SK-N-SH (cell line): ENCODE measurements at places on chromosomes 6 and 20.

DNA sequence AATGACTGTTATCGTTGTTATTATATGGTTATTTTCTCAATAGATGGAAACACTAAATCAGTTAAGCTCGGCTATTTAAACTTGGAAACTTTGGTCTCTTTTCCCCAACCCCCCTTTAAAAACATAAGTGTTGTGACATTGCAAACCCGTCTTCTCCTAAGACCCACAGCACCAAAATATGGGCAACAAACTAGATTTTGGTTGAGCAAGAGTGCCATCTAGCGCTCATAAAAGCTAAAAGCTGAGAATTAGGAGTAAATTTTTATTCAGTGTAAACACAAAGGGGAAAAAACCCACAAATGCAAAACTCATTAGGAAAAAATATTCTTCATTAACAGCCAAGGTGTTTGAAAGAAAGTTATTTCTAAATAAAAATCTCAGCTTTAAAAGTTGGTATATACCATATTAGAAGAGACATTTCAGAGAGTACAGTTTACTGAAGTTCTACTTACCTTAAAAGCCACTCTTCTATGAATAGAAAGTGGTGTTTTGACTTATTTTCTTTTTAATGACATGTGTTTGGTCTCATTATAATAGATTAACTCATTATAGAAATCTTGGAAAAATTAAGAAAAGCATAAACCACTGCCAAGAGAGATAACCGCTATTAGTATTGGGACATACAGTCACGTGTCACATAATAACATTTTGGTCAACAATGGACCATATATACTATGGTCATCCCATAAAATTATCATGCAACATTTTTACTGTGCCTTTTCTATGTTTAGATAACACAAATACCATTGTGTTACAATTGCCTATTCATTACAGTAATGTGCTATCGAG is 21.1 kb downstream of the SESN1 start:
- DNase-seq = peak; percentile 55

DNA sequence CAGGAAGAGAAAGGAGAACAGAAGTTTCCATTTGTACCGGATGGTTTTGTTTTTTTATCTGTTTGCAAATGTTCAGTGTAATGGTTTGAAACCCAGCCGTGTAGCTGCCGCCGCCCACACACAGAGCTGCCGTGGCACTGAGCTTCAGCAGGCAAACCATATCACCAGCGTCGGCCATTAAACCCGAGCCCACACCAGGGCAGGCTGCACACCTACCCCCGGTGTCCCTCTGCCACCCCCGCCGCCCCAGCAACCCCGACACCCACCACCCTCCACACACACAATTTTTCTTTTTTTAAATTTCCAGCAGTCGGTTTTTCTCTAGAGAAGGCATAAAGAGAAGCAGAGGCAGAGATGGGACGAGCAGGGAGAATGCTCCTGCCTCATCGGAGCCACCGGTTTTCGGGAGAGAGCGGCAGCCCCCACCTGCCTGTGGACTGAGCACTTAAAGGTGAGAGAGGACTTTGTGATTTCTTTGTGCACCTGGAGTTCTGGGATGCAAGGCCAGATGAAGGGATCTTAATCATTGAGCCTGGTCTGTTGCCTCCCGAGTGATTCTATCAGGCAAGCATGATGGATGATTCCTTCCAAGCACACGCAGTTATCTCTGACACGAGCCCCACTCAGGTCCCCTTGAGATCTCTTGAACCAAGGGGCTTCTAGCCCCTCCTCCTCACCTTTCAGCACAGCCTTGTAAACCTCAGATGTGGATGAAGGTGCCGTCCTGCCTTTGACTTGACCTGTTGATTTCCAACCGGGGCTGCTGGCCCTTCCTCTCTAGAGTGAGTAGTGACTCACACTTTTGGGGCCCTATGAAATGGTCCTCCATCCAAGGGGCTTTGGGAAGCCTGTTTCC is 17.5 kb upstream of the ZNF831 start:
- no peak for DNase-seq

GRCh38 chr6:44111434-44112417 is 15.5 kb downstream of the MRPL14 start:
- DNase-seq = no peak

DNA sequence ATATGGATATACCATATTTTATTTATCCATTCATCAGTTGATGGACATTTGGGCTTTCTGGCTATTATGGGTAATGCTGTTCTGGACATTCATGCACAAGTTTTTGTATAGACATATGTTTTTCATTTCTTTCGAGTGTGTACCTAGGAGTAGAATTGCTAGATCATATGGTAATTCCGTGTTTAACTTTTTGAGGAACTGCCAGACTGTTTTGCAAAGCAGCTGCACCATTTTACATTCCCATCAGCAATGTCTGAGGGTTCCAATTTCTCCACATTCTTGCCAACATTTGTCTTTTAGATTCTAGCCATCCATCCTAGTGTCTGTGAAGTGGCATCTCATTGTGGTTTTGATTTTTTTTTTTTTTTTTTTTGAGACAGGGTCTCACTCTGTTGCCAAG is 20.8 kb downstream of the SRC start:
- DNase-seq = no peak

GRCh38 chr6:36355819-36356218 is 19.1 kb upstream of the BNIP5 start:
- DNase-seq = no peak

DNA sequence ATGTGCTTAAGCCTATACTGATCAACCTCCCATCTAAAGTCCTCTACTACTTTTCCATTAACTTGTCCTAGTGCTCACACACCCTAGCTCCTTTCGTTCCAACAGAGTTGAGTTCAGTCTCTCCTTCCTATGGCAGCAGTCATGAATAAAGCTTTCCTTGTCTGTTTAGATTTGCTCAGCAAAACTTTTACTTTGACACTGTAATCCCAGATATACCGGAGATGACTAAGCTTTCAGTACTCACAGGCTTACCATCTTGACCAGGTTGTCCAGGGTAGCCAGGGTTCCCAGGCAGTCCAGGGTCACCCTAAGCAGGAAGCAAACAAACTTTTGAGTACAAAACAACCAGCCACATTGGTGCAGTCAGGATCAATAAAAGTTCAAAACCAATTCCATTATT is 90.7 kb downstream of the COL21A1 start:
- DNase-seq = no peak
